ENCODE measurements at places on chromosomes 5 and 9.

GRCh38 chr9:137110147-137110910, 4.2 kb downstream of the DPP7 start:
- DNase-seq = no peak

GRCh38 chr9:70399141-70399540, 15.3 kb downstream of the KLF9 start:
- DNase-seq = no peak

DNA sequence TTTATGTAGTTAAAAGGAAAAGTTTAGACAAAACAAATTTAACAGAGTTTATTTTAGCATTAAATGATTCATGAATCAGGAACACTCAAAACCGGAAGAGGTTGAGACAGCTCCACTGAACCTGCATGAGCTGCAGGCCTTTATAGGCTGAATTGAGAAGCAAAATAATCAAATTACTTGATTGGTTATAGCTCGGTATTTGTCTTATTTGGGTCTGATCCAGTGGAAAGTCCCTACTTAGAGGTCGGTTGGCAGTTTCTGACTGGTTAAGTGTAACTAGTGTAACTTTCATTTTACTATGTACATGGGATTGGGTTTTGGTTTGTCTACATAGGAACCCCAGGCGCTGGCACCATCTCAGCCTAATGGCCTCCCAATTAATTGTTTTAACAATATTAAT, 74.1 kb upstream of the PIK3R1 start:
- peak; percentile 47 for DNase-seq

- DNase-seq = no peak
Measured at GRCh38 chr5:179414459-179415261, 69.4 kb upstream of the ADAMTS2 start.

GRCh38 chr9:23743036-23743435, 83.0 kb downstream of the ELAVL2 start:
- DNase-seq = no peak

DNA sequence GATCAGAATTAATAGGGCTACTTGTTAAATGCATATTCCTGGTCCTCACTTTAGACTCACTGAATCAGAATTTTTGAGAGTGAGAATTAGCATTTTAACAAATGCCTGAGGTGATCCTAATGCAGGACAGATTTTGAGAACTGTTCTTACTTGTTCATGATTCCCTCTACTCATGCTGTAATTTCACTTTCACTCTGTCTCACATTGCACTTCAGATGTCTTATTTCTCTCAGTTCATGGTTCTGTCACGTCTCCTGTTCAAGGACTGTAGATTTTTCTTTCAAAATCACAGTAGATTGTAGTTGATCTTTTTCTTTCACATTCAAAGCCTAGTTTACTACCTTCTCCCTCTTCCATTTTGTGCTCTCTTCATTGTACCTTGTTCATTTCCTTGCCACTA, 54.3 kb downstream of the ADGRV1 start:
- peak; percentile 35 for DNase-seq

DNA sequence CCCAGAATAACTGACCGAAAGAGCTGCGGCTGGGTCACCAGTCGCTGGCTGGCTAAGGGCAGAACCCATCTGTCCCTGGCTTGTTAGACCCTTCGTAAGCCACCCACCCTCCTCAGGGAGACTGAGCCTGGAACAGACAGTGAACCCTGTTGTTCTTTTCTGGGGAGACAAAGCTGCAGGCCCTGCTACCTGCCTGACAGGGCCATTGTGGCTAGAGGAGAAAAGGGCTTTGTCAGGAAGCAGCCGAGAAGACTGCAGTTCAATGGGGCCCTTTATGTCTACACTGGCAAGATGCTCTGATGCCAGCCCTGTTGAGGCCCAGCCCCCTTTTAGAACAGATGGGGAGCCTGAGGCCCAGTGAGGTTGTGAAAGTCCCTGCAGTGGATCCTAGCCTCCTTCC, 3.7 kb upstream of the NIPAL4 start:
- DNase-seq = no peak

- DNase-seq = no peak
Measured at GRCh38 chr5:172142709-172143215, 45.3 kb downstream of the STK10 start.

- DNase-seq = no peak
Measured at GRCh38 chr5:152125661-152126205, 201.1 kb upstream of the GLRA1 start.

- no peak for DNase-seq
Measured at GRCh38 chr9:103025796-103026195, 30.7 kb downstream of the CYLC2 start.

- DNase-seq = peak; percentile 10
Measured at GRCh38 chr9:85647571-85647970, 94.2 kb downstream of the AGTPBP1 start.

DNA sequence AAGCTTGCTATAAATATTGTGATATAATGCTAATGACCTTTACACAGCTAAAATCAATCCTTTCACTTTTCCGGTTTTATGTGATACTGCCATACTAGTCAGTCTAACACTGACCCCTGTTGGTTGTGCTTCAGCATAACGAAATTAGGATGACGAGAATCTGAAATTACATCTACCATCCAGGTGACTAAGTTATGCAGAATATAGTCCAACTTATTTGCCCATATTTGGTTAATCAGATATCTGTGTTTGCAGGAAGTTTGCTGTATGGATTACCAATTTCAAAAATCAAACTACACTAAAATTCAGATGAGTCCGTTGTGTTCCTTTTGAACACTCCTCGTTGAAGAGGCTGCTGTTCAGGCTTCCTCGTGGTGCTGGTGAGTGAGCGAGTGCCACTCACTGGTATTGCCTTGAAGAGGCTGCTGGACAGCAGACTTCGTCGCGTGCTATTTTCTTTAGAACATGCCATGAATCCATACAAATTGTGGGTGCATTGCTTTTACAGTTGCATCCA, 32.5 kb downstream of the TENT4A start:
- DNase-seq = no peak

GRCh38 chr5:4116834-4117233, 521.2 kb downstream of the IRX1 start:
- DNase-seq = no peak

DNA sequence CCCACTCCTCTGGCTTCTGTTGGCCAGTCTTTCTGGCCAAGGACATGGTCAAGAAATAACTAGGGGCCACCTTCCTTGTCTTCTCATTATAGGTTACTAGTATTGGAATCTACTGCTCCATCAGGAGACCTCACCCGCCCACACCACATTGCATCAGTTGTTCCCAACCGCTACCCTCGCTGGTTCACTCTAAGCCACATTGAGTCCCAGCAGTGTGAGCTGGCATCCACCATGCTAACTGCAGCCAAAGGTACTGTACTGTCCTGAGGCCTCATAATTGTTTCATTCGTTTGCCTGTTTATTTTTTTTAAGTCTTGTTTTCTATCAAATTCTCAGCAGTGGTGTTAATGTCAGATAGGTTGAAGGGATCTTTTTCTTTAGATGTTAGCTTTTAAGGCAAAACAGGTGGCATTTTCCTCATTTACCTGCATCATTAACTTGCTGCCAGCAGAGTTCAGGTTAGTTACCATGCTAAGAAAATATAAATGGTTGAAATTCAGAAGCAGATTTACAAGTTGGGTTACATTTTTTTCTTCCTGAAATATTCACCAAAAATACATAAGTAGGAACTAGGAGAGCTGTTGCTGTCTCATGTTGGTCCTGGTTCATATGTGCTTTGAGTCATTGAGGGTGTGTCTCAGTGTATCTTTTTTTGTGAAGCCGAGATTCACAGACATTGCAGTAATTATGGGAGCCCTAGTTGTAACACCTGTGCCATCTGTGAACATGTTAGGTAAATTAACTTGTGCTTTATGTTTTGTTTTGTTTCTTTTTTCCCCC, 206.9 kb downstream of the ZSWIM6 start:
- DNase-seq = no peak

DNA sequence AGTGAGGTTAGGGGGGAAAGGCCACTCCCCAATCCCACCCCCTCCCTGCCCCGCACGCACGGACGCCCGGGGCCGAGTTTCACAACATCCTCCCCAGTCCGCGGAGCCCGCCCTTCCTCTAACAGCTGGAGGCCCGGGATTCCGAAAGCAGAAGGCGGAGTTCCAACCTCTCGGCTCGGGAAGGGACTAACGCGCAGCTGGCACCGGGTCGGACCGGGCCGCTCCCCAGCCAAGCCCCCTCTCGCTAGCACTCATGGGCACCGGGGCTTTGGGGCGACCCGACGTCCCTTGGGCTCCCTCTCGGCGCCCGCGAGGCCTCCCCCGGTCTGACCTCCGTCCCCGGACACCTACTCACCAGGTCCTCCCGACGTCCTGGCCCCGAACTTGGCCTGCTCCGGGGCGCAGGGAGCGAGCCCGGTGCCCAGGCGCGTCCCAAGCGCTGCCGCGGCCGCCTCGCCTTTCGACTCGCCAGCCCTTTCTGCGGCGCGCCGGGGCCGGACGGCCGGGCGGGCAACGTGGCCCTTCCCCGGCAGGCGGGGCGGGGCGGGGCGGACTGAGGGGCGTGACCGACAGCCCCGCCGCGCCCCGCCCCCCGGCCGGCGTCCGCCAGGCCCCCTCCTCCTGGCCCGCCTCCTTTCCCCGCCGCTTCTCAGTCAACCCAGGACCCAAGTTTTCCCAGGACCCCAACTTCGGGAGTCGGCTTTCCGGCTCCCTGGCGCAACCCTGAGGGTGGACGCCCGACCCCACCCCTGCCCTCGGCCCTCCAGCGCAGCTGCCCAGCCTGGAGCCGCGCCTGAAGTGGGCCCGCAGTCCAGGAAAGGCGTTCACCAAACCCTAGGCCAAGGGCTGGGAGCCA, at the start of gene MGAT1:
MGAT1 (minus strand) TSS at position 482 of the 856 bp plus-strand sequence. CDS start 9,835 bp downstream, outside the sequence.
- DNase-seq = no peak

DNA sequence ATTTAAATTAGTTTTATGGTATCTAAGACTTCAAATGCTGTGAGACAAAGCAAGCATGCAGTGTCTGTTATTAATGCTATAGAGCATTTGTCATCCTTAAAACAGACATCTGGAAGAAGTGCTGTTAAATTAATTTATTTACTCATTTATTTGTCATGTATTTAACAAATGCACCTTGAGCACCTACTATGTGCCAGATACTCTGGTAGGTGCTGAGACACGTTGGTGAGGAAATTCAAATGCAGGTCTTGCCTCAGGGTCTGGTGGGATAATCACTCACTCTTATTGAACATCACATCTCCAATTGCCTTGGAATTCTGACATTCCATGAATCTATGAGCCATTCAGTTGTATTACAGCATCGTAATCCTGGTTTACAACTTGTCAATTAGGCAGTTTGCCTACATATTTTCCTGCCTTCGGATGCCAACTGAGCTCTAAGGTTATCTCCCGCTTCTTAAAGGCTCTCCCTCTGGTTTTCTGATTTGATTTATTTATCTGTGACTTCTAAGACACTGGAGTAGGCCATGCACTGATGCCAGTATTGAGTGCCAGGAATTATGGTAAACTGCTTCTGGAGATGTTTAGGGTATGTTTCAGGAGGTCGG, 56.0 kb upstream of the RPS23 start:
- no peak for DNase-seq

GRCh38 chr9:134913041-134913712, 4.5 kb downstream of the FCN1 start:
- DNase-seq = no peak

- DNase-seq = no peak
Measured at GRCh38 chr9:93203718-93204469, 20.0 kb downstream of the WNK2 start.

- no peak for DNase-seq
Measured at GRCh38 chr5:127686424-127686823, 16.8 kb upstream of the CCDC192 start.

DNA sequence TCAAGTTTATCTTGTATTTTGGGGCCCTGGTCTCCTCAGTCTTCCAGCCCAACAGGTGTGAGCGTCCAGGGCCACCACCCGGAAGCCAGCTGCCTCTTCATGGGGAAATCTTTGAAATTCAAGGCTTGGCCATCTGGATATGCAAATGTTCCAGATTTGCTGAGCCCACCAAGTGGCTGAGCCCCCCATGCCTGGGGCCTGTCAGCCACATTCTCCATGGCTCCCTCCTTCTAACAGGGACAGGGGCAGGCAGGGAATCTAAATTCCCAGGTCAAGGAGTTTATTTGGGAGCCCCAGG, 14.2 kb upstream of the CXXC5 start:
- no peak for DNase-seq

GRCh38 chr5:62483556-62483955, 71.0 kb downstream of the IPO11 start:
- no peak for DNase-seq

DNA sequence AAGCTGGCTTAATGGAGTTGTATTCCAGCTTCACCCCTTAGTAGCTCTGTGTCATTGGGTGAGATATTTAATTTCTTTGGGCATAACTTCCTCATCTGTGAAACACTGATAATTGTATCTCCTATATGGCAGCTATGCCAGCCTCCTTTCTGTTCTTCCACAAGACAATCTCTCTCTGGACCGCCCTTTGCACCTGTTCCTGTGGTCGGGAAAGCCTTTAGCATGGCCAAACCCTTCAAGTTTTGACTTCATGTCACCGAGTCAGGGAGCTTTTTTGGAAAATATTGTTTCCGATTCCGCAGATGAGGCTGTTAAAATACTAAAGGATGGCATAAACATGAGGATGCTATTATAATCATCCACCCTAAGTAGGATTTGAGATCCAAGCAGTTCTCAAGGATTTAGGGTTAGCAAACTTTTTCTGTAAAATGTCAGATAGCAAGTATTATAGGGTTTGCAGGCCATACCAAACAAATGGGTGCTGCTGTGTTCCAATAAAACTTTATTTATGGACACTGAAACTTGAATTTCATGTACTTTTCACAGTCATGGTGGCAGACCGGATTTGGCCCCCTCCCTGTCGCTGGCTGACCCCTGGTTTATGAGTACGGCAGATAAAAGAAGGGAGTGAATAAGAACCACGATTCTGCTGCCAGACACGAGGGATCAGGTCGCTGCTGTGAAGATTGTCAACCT, 695 bp upstream of the NDFIP1 start:
- DNase-seq = no peak

- DNase-seq = no peak
Measured at GRCh38 chr9:87270221-87270847, 227.3 kb upstream of the DAPK1 start.

- no peak for DNase-seq
Measured at GRCh38 chr5:154652746-154653417, 102.3 kb upstream of the LARP1 start.

GRCh38 chr9:4980086-4980727, 4.9 kb upstream of the JAK2 start:
- no peak for DNase-seq

GRCh38 chr9:18037981-18038380, 436.0 kb upstream of the ADAMTSL1 start:
- no peak for DNase-seq

DNA sequence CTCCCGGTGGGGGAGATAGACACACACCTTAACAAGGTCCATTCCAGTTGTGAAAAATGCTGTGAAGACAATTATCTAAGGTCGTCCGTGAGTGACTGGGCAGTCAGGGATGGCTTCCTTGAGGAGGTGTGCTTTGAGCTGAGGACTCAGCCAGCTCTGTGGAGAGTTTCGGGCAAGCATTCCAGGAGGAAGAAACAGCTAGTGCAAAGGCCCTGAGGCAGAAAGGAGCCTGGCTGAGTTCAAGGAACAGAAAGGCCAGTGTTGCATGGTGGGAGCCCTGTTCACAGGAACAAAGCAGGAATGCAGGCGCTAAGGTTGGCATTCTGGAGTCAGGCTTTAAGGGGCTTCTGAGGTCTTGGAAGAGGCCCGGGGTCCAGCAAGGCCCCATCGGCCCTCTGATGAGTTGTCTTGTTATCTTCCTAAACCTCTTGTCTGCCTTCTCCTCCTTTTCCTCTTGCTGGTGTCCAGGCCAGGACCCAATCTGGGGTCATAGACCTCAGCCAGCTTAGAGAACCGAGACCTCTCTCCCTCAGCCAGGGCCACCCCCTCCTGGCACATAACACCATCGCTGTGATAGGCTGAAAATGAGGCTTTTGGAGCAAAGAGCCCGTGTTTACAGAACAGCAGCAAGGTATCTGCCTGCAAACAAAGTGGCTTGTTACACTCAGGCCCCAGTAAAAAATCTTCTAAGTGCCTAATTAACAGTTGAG, 270.2 kb upstream of the MVB12B start:
- no peak for DNase-seq

Measured in GM12864 (cell line).